Activated CD8-positive, alpha-beta T cell treated with anti-CD3 and anti-CD28 coated beads for 36 hours (primary cell): ENCODE measurements at places on chromosomes 5 and 9.
A peak's percentile ranks its signal among the peaks of the same experiment; 100 is the strongest.

DNA sequence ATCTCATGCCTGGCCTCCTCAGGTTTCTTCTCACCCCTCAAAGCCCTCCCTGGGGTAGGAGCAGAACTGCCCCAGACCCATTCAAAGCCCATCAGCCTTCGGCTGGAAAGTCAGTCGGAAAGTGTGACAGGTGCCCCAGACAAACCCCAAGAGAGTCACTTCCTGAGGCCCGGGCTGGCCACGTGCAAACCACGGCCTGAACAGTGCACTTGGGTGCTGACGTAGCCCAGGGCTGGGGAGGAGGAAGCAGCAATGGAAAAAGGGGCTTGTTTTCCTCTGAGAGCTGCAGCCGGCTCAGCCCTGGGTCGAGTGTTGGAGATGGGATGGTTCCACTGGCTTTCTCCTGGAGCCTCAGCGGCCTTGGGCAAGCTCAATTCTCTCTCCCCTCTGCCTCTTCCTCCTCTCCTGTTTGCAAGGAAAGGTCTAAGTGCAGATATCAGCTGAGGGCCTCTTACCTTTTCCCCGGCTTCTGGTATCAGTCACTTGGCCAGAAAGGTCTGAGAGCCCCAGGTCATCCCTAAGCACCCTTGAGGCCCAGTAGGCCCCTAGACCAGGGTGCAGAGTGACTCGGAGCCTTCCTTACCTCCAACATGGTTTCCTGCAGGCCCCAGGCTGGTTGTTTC lies 5.9 kb upstream of the EGR1 start:
- DNase-seq, result peak; percentile 97

DNA sequence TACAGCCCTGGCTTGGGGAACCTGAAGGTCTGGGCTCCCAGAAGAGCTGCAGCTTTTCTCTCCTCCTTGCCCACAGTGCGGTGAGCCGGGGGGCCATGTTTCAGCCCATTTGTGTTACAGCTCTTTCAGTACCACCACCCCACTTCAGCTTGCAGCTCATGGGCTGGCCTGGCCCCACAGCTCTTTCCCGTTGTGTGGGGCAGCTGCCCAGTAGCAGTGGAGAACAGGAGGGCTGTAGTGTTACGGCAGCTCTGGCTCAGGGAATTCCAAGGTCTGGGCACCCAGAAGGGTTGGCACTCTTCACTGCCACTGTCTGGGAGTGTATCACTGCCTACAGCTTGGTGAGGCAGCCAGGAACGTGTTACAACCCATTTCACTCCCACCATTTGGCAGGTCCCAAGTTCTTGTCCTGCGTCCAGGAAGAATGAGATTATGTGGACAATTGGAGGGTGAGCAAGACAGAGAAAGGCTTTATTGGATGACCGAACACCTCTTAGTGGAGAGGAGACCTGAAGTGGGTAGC lies 390.5 kb downstream of the KDM4C start:
- DNase-seq, result no peak

DNA sequence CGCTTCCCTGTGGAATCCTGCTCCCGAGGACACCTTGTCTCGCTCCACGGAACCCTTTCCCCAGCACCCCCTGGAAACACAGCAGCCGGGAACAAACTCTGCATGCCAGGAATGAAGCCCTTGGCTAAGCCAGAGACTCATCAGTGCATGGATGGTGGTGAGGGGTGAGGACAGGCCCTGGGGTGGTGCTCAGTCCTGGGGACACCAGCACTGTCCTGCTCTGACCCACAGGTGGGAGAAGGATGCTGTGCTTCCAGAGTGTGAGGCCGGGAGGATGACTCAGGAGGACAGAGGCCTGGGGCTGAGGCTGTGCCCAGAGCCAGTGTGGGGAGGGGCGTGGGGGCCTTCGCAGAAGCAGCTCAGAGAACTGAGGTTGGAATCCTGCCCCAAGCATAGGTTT lies 11.2 kb upstream of the EGR1 start:
- DNase-seq, result no peak

GRCh38 chr5:9112520-9113291 lies 433.2 kb downstream of the SEMA5A start:
- DNase-seq, result no peak

DNA sequence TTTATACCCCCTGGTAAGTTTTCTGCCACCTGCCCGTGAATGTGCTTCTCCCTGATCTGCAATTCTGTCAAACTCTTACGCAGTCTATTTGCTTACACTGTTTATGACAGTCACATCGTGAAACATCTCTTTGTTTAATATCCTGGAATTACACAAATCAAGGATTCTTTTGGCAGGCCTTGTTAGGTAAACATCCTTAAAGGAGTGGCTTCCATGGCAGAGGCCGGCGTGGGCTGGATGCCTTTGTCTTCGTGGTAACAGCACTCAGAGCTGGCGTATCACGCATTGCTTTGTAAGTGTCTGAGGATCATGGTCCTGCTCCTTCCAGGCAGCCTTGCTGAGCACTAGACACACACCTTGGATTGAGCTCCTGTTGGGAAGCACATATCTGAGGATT lies 145.7 kb downstream of the IRX1 start:
- DNase-seq, result no peak

- DNase-seq, result no peak
Measured at GRCh38 chr9:7273575-7273974, 515.8 kb downstream of the KDM4C start.

DNA sequence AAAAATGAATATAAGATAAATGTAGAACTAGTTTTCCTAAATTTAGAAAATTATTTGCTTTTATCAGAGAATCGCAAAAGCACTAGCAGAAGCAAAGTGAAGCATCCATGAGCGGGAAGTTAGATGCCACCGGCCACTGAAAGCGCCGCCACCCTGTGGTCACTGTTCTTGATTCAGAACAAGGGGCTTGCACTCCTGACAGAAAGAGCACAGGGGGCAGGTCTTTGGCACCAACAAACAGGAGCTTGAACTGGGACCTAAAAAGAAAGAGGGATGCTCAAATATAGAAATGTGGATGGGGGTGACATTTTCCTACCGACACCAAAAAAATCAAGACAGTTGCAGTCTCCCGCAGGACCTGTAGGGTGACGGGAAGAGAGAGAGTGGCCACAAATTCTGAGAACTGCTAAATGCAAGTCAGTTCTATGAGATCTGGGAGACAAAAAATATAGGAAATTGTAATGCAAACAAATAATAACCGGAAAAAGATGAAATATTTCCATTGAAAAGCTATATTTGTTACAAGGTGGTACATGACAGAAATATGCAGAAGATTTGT lies 144.3 kb downstream of the CDH12 start:
- no peak for DNase-seq

GRCh38 chr5:106094204-106094607 lies 1576.5 kb downstream of the EFNA5 start:
- no peak for DNase-seq

DNA sequence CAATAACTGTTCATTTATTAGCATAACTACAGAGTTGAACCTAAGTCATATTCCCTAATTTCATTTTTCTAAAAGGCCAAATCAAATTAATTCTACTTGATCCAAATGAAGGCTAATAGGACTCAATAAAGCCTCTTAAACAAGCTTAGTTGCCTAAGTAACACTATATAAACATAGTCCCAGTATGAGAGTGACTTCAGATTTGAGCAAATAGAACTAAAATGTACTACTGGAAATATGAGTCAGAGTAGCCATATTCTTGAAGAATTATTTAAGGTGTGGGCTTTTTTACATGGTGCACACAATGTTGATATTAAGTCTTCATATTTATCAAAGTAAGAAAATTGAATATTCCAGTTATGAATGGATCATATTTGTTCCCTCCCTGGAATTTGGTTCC lies 872.3 kb downstream of the MAT2B start:
- DNase-seq, result no peak

DNA sequence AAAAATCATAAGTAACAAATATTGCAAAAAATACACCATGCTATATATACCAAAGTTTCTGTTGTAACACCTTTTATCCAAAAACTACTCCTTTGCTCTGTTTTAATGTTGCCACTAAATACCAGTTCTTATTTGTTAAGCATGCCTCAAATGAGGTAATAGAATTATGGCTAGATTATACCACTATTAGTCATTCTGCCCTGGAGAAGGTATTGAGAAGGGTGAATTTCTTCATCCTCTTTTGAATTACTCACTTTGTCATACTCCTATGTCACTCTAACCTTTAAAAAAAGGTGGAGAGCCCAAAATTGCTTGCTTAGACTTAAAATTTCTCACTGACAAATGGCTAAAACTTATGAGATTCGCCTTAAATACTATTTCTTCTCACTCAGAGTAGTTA lies 750.9 kb downstream of the MAT2B start:
- no peak for DNase-seq

GRCh38 chr5:55920784-55921183 lies 69.6 kb downstream of the IL31RA start:
- peak; percentile 20 for DNase-seq

GRCh38 chr5:34038390-34038789 lies 4.6 kb downstream of the C1QTNF3 start:
- no peak for DNase-seq

GRCh38 chr9:130307667-130307943 lies 42.0 kb downstream of the HMCN2 start:
- no peak for DNase-seq

DNA sequence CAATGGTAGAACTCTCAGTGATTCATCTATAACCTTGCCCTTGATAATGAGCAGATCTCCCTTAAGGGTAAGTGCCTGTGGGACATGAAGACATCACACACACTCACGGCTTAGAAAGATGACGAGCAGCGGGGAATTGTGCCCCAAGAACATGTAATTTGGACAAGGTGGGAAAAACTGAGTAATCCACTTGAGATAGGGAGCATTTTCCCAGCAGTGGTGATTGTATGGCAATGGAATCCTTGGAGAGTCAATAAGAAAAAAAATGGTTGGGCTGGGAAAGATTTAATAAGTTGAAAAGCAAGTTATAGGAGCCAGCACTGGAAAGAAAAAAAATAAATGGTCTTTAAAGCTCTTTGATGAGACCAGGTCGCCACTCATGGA lies 193.1 kb downstream of the GLIS3 start:
- DNase-seq, result no peak

DNA sequence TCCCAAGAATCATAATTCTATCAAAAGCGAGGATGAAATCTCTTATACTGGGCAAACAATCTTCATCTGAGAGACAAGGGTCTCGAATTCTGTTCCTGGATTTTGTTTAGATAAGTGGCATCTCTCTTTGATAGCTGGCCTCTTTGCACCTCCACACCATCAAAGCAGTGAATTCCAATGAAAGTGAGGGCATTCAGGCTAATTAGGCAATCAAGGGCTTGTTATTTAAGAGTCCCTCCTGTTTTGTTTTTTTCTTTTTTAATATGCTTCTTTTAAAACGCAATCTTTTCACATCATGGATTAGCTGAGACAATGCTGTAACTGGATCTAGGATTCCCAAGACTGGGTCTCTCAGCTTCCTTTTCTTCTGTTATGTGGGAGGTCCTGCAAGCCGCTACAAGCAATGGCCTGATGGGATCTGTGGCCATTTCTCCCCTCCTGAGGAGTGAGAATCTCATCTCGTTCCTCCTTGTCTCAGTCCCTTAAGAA lies 67.9 kb downstream of the TNC start:
- DNase-seq, result no peak

DNA sequence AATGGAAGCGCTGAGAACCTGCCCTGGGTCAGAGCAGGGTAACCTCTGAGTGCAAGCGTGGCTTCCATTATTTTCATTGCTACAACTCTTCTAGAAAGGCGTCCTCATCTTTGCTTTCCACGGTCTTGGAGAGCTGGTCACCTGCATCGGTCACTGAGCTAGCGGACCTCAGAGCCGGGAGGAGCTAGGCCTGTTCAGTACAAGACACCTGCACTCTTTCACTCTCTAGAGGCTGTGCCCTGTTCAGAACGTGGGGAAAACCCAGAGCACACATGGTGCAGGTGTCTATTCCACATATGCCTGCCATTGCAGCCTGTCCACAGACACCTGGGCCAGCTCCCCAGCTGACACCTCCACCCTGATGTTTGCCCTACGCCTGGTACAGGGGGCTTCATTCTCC lies 147.8 kb upstream of the IRX2 start:
- DNase-seq, result no peak

DNA sequence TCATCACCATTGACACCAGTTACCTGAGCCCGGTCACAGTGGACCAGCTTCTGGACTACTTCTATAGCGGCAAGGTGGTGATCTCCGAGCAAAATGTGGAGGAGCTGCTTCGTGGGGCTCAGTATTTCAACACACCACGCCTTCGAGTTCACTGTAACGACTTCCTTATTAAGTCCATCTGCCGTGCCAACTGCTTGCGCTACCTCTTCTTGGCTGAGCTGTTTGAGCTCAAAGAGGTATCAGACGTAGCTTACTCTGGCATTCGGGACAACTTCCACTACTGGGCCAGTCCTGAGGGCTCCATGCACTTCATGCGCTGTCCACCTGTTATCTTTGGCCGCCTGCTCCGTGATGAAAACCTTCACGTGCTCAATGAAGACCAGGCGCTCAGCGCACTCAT lies 520 bp downstream of the CCIN start:
- DNase-seq, result no peak

DNA sequence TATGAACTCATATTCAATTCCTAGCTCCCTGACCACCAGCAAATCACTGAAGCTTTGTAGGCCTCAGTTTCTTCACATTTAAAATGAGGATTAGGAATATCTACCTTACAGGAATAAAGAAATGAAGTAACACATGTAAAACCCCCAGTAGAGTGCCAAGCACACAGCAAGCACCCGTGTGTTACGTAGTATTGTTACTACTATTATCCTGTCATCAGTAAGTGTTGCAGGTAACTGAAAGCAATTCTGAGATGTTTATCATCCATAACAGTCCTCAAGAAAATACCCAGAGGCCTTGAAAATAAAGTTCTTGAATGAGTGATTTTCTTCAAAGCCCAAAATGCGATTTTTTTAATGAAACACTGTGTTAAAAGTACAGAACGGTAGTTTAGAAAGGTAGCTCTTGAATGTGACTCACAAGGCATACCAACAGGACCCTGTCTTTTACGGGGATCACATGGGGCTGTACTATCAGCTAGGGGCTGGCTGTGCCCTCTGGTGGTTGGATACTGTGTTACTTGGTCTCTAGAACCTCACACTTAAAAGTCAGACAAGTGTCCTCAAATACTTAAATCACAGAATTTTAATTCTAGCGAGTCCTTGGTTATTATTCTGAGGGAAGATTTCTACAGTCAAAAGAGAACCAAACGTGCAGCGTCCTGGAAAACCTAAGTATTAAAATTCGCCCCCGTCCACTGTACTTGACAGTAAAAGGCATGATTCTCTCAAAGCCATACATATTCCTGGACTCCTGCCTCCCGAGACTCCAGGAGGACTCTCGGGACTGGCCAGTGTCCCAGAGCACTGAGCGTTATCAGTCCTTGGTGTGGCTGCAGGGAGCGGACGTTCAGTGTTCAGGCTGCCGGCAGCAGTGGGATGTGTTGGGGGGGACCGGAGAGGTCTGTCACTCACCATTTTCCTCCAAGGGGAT lies 725 bp downstream of the NDUFB6 start:
- DNase-seq, result peak; percentile 89

DNA sequence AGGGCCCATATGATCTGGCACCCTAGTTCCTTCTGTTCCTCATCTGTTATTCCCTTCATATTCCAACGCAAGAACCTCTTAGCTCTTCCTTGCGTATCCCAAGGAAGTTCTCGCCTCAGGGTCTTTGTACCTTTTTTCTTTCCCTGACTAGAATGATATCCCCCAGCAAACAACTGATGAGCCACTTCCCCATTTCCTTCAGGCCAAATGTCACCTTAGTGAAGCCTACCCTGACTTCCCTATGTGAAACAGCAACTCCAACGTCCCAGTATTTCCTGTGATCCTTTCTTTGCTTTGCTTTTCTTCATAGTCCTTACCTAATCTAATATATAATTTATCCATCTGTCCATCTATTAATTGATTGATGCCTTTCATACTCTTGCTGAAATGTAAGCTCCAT lies 47.9 kb downstream of the ERCC8 start:
- no peak for DNase-seq

- DNase-seq, result no peak
Measured at GRCh38 chr5:45038366-45038987, 229.7 kb downstream of the MRPS30 start.
